ENCODE measurements at places on chromosomes 7 and 10.

DNA sequence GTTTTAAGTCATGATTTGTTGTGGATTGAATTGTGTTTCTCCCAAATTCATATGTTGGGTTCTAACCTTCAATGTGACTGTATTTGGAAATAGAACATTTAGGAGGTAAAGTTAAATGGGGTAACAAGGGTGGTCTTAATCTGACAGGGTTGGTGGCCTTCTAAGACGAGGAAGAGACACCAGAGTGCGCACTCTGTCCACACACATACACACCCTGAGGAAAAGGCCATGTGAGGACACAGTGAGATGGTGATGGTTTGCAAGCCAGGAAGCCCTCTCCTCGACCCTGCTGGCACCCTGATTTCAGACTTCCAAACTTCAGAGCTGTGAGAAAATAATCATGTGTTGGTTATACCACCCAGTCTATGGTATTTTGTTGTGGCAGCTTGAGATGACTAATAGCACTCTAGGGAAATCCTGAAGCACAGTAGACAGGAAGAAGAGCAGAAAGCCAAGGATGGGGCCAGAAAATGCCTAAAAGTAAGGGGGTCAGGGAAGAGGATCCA, 28.0 kb upstream of the SEM1 start:
- no peak for DNase-seq

GRCh38 chr10:33631991-33632390, 297.5 kb upstream of the NRP1 start:
- no peak for DNase-seq

DNA sequence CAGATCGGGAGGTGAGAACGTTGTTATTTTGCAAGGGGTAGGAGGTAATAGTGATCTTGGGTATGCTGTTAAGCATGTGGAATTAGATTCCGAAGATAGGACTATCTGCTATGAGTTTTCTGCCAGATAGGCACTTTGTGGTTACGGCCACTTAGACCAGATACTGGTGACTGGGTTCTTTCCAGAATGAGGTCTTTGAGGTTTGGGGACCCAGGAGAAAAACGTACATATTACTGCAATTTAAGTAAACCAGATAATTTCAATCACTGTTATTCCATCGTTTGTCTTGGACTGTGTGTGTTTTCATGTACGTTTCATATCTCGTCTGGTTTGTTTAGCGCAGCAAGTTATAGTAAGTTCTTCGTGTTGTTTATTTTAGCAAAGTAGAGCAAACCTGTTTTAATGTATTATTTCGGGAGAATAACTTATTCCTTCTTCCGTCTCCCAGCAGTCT, 312 bp downstream of the ARL4A start:
- DNase-seq, result no peak

- DNase-seq, result no peak
Measured at GRCh38 chr10:474406-474805, 215.1 kb downstream of the DIP2C start.

- DNase-seq, result no peak
Measured at GRCh38 chr10:34295142-34295548, 520.0 kb downstream of the PARD3 start.

DNA sequence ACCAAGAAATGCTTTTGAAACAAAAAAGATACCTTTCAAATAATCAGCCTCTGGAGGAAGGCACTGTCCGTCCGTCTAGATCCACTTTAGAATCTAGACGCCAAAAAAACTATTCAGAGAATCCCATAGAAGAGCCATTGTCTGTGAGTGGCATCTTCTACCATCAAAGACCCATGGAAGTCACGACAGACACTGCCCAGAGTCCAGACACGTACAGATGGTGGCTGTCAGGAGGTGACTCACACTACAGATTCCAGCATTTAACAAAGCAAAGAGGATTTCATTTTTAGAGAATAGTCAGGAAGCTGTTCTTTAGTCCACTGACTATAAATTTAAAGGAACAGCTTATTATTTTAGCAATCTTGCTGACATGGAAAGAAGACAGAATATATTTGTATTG, 11.7 kb downstream of the C1QL3 start:
- no peak for DNase-seq

GRCh38 chr7:12970626-12971025, 283.2 kb downstream of the ARL4A start:
- DNase-seq, result no peak

GRCh38 chr10:45180507-45180906, 134.9 kb downstream of the OR13A1 start:
- DNase-seq, result no peak

- DNase-seq, result no peak
Measured at GRCh38 chr10:5989756-5990155, 12.4 kb upstream of the IL15RA start.

DNA sequence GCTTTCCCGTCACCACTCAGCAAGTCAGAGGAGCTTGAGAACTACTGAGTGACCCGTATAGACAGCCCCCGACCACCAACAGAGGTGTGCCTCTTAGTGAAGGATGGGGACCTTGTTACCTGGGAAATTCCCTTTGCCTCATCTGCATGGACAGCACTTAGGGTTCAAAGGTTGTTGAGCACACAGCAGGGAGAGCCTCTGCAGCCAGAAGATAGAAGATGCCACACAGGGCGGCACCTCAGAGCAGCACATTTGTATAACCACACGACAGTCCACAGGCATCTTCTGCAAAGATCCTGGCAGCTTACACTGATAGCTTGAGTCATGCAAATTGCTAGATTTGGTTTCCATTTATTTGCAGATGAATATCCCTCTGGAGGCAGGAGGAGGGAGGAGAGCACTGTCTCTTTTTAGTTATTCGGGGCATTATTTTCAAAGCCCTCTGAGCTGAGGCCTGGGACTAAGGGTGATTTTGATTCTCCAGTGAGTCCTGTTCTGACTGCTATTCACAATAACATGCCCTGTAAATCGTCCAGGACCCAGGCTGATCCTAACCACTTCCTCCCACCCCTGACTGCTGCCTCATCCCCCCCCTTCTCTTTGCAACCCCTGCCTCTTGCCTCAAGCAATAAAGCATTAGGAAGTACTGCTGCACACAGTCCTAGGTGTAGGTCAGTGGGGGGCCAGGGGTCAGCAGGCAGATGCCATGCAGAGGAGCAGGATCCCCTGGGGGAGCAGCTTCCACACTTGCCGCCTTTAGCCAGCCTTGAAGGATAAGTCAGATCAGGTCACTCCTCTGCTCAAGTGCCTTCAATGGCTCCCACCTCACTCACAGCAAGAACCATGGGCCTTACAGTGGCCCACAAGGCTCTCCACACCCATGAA, 24.6 kb upstream of the INMT start:
- no peak for DNase-seq
